WTC11 (cell line): ENCODE measurements at places on chromosomes 6 and 20. TPM values are rescaled to one million over a fixed set of nuclear protein-coding genes. Genes with fewer than 3 reads are reported as not detected.

JAG1 gene
- total RNA-seq, result 38.3 to 45.2 TPM (median 41.6 TPM) in 3 replicates

- peaks cover 26% of the 10 kb centered on the region for H3K4me1 ChIP-seq
- no peak overlapping the region for H3K27ac ChIP-seq
- no peaks in the 10 kb centered on the region for H3K27me3 ChIP-seq
- peaks cover 21% of the 10 kb centered on the region for H3K36me3 ChIP-seq
- H3K4me3 ChIP-seq, result no peak overlapping the region
Observed at GRCh38 chr6:114000069-114000468, 29.1 kb upstream of the HDAC2 start.

DNA sequence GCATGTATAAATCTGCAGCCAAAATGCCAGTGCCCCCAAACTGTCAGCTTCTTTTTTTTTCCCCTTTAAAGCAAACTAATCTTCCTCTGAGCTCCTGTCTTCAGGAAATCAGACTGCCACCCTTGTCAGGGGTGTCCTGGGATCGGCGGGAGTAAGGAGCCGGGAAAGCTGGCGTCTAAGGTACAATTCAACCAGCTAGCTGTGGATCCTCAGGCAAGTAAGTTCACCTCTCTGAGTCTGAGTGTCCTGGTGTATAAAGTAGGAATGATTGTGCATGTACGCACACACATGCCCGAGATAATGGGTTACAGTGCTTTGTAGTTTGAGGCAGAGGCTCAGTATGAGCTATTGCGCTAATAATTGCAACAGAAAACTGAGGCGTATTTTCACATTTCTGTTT lies 98.3 kb downstream of the ANKRD60 start:
- no peak overlapping the region for H3K4me3 ChIP-seq
- H3K27ac ChIP-seq, result no peak overlapping the region
- no peak for DNase-seq
- H3K27me3 ChIP-seq, result no peaks in the 10 kb centered on the region; the same call in 1 of the 2 replicates
- peaks cover 34% of the 10 kb centered on the region for H3K4me1 ChIP-seq

GRCh38 chr6:34341481-34341971 lies 50.9 kb downstream of the NUDT3 start:
- no peak overlapping the region for H3K4me3 ChIP-seq
- H3K27me3 ChIP-seq, result no peaks in the 10 kb centered on the region
- 0 out of 2 replicates have a peak, but pooled peaks cover under 1% of the 10 kb centered on the region for H3K36me3 ChIP-seq

GRCh38 chr6:9875605-9876353 lies 539.1 kb downstream of the TFAP2A start:
- H3K27ac ChIP-seq, result no peak overlapping the region
- no peak for DNase-seq

GRCh38 chr6:152575621-152576150 lies 61.5 kb downstream of the SYNE1 start:
- peaks cover 25% of the 10 kb centered on the region for H3K4me1 ChIP-seq
- H3K36me3 ChIP-seq, result no peaks in the 10 kb centered on the region

DOK5 gene
- total RNA-seq, result 8.8 to 10.4 TPM (median 10.1 TPM) in 3 replicates

GRCh38 chr6:29477923-29478450 lies 9.8 kb downstream of the MAS1L start:
- no peak overlapping the region for H3K27ac ChIP-seq
- H3K4me1 ChIP-seq, result no peaks in the 10 kb centered on the region
- no peak for DNase-seq
- H3K27me3 ChIP-seq, result peaks cover 9% of the 10 kb centered on the region
- no peak overlapping the region for H3K4me3 ChIP-seq
- H3K36me3 ChIP-seq, result no peaks in the 10 kb centered on the region

DNA sequence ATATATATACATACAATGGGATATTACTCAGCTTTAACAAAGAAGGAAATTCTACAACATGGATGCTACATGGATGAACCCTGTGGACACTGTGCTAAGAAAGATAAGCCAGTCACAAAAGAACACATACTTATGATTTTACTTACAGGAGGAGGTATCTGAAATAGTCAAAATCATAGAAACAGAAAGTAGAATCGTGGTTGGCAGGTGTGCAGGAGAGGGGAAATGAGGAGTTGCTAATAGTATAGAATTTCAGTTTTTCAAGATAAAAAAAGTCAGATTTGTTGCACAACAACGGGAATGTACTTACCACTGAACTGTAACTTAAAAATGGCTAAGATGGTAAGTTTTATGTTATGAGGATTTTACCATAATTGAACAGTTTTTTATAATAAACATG lies 706.3 kb downstream of the TFAP2A start:
- no peak overlapping the region for H3K4me3 ChIP-seq
- no peak overlapping the region for H3K27ac ChIP-seq
- peaks cover 20% of the 10 kb centered on the region for H3K4me1 ChIP-seq
- H3K27me3 ChIP-seq, result no peaks in the 10 kb centered on the region

DNA sequence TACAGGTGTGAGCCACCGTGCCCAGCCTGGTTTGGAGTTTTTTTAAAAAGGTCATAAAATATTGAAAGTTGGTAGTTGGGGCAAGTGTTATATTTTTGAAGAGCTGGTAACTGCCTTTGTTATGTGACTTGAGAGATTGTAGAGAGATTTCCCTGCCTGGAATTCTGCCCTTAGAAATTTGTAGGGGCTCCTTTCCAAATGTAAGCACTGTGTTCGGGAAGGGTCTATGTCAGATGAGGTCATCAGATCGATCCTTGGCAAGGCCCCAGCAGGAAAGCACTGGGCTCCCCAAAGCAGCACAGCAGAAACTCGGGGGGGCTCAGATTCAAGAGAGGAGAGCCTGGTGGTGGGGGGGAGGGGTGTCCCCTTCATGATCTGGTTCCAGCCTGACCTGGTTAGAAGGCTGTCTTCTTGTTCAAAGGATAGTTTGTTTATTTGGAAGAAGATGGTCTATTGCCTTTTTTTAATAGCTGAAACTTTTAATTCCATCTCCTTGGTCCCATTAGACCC lies 220.2 kb downstream of the UST start:
- no peaks in the 10 kb centered on the region for H3K27me3 ChIP-seq
- H3K27ac ChIP-seq, result peak overlapping the region; percentile 88
- peaks cover 31% of the 10 kb centered on the region for H3K36me3 ChIP-seq
- peaks cover 89% of the 10 kb centered on the region for H3K4me1 ChIP-seq
- no peak for DNase-seq

SLC16A10 gene
- total RNA-seq, result 14.9 to 18.4 TPM (median 16.0 TPM) in 3 replicates
